ENCODE measurements at places on chromosomes 5 and 9.
A peak's percentile ranks its signal among the peaks of the same experiment; 100 is the strongest.

DNA sequence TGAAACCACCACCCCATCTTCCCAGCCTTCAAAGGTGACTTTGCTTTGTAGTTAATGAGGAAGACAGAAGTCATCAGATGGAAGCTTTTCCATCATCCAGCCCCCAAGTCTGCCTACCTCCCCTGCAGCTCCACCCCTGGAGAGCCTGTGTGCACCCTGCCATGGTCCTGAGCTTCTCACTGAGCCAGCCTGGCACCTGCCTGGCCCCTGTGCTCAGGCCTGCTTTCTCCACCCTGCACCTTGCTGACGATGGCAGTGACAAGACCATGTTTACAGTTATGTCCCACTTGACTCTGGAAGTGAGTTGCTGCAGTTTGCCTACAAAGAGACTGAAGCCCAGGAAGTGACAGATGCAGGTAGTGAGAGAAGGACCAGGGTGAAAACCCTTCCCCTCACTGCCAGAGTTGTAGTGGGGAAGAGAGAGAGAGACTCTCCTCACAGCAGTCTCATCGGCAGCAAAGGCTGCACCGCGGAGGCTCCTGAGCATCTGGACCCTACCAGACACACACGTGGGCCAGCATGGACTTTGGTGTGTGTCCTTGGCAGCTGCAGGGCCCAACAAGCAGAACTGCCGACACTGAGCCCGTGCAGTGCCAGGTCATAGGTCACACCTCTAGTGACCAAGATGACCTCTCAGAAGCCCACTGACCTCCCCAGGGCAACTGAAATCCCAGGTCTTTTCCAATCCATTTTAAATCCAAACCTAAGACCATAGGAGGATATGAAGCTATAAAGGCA, 107.1 kb downstream of the CACNA1B start:
- DNase-seq, result no peak

DNA sequence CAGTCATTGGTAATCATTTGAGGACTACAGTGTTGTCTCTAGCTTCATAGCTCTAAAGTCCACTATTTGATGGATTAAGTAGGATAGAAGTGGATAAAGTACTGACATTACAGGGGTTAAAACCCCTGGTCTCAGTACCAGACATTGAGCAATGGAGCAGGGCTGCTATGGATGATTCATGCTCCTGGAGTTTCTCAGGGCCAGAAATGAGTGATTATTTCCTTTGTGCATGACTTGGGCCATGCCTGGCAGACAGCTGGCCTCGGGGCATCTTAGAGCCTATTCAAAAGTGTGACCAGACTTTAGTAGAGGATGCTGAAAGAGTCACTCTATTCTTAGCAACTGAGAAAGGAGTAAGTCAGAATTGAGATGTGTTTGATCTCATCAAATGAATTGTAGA, 350.7 kb upstream of the TLE4 start:
- DNase-seq, result peak; percentile 73

DNA sequence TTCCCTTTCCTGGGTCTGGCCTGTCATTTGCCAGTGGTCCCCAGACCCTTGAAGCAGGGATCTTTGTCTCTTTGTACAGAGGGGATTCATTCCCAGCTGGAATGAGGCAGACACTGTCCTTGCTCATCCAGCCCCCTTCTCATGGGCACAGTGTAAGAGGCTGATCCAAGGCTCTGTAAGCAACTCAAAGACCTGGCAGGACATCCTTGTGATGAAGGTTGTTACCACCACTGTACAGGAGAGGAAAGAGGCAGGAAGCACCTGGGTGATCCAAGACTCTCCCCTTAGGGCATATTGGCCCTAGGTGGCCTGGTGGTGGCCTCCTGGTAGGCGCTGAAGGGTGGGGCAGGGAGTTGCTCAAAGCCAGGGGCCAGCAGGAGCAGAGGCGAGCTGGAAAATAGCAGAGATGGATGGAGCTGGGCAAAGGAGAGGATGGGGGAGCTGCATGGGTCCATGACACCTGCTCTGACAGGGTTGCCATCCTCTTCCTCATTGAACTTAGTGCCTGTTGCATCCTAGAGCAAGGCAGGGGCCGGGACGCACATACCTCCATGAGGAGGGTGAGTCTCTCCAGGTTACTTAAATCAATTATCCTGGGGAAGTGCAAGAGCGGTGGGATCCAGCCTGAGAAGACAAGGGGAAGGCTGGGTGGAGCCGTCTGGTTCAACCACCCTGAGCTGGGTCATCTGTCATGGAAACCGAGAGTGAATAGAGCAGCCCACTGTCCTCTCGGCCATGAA, 9.8 kb upstream of the GADD45G start:
- no peak for DNase-seq

- DNase-seq, result no peak
These were observed 216.3 kb downstream of the ESM1 start for GRCh38 chr5:54769072-54769471.

GRCh38 chr9:97907046-97907445, 15.3 kb downstream of the TRMO start:
- no peak for DNase-seq

DNA sequence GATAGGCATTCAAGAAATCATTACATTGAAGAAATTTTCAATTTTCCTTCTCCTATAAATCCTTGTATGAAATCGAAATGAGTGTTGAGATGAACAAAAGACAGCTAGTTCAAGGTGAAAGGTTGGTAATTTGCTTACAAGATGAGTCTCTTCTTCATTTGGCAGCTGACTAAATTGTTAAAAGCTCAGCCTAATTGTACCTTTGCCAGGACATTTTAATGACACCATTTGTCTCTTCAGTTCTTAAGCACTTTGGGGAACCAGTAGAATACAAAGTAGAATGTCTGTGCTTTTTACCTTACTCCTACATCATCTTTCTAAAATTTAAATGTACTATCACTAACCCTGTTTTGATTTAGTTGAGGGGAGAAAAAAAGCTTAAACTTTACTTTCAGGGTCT, 59.4 kb downstream of the GRAMD2B start:
- no peak for DNase-seq

DNA sequence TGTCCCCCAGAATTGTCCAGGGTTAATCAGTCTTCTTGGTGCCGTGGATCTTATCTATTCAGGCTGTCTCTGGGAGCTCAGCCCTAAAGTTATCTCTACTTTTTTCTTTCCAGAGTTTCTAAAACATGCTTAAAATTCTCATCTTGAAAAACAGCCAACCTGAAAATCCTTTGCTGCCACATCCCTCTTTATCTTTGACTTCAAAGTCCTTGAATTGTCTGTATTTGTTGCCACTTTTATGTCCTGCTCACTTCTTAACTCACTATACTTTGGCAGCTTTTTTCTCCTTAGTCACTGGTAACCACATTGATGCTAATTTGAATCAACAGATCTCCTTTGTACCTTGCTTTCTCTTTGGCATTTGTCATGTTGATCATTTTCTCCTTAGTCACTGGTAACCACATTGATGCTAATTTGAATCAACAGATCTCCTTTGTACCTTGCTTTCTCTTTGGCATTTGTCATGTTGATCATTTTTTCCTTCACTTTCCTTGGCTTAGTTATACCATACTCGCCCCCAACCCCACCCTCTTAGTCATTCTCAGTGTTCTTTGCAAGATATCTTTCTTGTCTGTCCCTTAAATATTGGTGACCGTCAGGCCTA, 8.5 kb downstream of the DMXL1 start:
- no peak for DNase-seq
